ENCODE measurements at places on chromosomes 2 and 18.

- DNase-seq = no peak
These were observed 108.5 kb downstream of the PTH2R start for GRCh38 chr2:208515099-208515498.

DNA sequence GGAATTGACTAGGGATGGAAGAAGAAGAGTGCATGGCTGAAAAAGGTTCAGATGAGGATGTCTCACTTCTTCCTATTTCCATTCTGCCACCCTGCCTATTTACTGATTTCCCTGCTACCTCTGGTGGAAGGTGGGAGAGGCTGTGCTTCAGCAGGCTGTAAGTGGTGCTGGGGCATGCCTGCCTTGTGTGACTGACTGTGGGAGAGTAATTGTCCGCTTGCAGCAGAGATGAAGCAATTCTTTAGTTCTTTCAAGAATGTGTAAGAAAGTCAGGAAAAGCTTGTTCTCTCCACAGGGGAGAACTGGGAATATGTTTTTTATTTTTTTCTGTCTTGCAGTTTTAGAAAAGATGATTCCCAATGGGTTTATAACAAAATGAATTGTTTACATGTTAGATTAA, 72.5 kb upstream of the NYAP2 start:
- no peak for DNase-seq

GRCh38 chr2:241933179-241933911, 63.8 kb downstream of the RTP5 start:
- DNase-seq = no peak

DNA sequence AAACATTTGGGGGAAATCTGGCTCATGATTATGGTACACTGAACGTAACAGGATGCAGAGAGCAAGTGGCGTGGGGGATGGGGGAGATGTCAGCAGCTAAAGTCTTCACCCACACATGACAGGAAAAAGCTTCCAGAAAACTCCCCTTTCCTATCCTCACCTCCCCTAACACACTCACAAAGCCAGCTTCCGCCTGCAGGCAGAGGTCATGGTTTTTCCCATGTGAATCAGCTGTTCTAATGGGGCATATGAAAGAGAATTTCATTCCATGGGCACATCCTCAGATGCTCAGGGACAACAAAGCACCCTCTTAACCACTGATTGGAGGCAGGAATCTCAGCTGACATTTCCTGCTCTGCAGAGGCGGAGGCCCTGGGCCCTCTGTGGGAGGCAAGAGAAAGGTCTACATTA, 129.1 kb downstream of the TSN start:
- DNase-seq = no peak

DNA sequence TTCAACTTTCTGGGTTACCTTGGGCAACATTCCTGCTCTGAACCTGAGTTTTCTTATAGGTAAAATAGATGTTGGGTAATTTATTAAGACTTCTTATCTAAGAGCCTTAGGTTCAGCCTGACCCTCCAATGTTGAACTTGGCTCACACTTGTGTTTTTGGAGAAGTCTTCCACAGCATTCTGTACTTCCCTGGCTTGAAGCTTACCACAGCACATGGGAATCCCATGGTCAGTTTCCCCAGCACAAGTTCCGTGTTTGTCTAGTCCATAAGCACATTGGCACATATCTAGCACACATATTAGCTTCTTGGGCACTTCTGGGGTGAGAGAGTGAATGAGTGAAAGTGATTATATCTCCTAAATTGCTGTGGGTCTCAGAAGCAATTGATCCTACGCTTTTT, 782.5 kb upstream of the HS6ST1 start:
- no peak for DNase-seq

GRCh38 chr18:31821545-31822171, 61.0 kb upstream of the SLC25A52 start:
- no peak for DNase-seq

Measured in activated CD4-positive, CD25-positive, alpha-beta regulatory T cell (primary cell).